Pulmonary artery endothelial cell (primary cell): ENCODE measurements at places on chromosomes 4 and X.

GRCh38 chr4:909821-910220, 22.3 kb downstream of the GAK start:
- no peak for DNase-seq

DNA sequence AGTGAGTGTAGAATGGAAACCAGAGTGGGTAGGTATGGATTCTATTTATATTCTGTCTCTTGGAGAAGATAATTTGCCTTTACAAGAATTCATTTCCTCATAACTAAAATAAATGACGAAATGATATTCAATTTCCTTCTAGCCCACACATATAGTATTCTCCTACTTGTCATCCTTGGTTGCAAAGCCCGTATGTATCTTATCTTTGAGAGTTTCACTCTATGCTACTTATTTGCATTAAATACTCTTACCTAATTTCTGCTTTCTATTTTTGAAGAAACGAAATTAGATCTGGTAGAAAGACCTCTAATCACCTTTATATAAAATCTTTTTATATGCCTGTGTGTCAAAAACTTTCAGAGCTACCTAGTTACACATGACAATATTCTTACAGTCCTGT, 457.7 kb downstream of the NKX6-1 start:
- no peak for DNase-seq

- DNase-seq = no peak
Observed at GRCh38 chrX:111411983-111412382, at the start of gene DCX. TSS of gene DCX (minus strand) at chrX:111412192. CDS start at chrX:111410398, 1,794 bp downstream.

DNA sequence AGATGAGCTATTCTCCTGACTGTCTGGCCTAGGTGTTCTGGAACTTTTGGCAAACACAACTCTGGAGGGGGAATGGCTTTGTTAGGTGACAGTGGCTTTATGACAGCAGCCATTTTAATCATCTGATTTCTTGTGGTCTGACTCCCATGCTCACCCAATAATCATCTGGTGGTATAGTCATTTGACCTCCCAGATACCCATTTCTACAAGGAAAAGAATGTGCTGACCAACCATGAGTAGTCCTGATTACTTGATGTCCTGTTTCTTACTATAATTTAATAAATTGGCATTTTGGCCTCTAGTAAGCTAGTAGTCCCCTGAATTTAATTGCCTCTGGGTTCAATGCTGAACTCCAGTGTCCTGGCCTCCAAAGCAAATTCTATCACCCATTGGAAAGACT, 109.9 kb upstream of the DUSP21 start:
- DNase-seq = no peak

GRCh38 chr4:185144601-185145240, 1.7 kb downstream of the SLC25A4 start:
- DNase-seq = no peak

- no peak for DNase-seq
Observed at GRCh38 chr4:35934320-35934981, 309.9 kb downstream of the ARAP2 start.

DNA sequence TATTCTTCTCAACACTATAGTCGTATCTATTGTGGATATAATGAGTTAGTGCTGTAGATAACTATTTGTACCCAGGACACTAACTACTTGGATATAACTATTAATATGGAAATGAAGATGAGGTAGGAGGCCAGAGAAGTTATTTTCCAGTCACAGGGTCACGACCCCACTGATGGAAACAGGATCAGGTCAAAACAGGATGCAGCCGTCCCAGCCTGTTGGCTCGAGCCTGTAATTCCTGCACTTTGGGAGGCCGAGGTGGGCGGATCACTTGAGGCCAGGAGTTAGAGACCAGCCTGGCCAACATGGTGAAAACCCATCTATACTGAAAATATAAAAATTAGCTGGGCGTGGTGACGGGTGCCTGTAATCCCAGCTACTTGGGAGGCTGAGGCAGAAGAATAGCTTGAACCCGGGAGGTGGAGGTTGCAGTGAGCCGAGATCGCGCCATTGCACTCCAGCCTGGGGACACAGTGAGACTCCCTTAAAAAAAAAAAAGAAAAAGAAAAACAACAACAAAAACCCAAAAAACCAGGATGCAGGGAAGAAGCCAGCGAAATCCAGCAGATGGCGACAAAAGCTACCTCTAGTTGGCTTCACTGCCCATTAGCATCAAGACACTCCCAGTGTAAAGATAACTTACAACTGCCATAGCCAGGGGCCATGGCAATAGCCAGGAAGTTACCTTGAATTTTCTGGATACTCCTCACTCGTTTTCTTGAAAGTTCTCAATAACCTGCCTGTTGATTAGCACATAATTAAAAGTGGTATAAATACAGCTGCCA, 37.9 kb upstream of the NKAP start:
- DNase-seq = no peak

DNA sequence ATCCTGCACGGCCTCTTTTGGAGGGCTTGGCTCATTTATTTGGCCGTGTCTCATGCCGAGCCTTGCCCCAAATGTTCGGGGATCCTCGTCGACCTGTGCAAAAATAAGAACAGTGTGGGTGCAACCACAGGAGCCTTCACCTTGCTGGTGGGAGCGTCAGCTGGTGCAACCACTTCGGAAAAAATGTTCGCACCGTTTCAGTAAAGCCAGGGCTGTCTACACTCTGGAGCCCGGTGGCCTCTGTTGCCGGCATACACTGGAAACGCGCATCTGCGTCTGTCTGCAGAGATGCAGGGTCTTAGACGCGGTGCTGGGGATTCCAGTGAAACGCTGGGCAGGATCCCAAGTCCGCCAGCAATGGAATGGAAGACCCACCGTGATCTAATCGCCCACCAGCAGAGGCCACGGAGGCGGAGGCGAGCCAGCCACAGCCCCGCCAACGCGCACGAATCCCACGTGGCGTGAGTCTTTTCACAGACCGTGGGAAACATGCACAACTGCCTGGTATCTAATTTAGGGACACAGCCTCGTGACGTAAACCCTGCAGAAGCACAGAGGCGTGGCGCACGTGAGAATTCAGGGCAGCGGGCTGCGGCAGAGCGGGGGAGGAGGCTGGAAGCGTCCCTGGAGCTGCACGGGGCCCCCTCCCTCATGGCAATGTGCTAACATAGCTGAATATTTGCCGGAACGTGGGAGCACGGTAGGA, 13.8 kb upstream of the MXD4 start:
- DNase-seq = no peak

- no peak for DNase-seq
Observed at GRCh38 chr4:172578712-172579111, 589.9 kb upstream of the GALNT7 start.

DNA sequence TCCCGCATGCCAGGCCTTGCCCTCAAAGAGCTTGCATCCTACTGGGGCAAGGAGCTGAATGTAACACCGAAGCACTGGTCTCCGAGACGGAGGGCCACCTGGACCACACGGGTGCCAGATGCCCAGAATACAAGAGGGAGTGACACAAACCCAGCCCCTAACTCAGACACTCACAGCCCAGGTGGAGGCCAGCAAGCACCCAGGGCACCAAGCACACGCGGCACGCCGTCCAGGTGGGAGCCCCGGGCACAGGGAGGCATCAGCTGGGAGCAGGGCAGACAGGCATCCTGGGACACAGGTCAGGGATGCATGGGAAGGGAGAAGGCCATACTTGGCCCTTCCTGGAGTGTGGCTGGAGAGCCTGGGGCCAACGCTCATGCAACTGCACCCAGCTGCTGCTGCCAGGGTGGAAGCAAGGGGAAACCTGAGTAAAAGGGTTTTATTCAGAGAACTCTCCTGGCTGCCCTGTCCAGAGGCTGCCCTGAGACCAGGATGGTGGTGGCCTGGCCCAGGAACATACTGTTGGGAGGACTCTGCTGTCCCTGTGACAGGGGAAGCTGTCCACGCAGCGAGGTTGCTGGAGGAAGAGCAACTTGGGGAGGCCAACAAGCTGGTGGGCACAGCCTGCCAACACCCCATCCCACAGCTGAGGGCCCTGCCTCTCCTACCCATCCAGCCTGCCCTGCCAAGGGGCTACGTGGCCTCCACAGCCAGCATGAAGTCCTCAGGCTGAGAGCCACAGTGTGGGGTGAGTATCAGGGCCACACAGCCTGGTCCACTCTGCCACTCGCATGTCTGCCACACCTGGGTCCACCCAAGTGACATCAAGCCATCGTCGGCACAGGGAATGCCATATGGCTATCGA, 22.2 kb upstream of the PPP2R2C start:
- no peak for DNase-seq

- DNase-seq = no peak
Observed at GRCh38 chr4:67456577-67457196, 88.6 kb downstream of the CENPC start.

DNA sequence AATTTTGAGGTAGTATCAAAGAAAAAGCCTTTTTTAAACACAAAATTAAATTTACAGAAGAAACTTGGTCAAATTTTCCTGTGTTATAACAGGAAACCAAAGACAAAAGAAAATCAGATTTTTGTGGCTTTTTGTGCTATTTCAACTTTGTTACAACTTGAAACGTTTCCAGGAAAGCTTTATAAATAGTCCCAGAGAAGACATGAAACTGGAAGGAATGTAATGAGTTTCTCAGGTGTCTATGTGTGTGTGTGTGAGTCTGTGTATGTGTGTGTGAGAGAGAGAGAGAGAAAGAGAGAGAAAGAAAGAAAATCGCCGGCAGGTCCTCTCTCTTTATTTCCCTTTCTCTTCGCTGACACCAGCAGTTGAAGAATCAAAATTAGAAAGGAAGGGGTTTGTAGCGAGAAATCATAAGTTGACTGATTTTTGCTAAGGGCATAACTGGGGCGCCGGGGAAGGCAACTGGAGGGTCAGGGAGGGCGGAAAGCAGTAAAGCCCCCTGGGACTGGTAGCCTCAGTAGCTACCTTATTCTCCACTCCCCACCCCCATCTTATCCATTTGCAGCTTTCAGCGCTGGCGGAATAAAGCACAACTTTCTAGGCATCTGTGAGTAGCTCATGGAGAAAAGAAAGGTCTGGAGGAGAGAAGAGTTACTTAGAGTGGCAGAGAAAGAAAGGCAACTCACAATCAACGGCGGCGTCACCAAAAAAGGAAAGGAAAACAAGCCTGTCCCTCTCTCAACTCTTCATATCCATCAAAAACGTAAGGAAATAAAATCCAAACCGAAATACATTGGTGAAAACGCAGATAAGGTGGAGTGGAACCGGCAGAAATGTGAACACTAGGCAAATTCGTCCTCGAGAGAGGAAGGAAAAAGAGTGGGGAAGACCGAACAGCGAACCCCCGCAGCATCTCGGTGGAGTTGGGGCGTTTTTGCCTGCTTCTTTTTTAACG, 1.3 kb downstream of the TMEM47 start:
- DNase-seq = no peak

DNA sequence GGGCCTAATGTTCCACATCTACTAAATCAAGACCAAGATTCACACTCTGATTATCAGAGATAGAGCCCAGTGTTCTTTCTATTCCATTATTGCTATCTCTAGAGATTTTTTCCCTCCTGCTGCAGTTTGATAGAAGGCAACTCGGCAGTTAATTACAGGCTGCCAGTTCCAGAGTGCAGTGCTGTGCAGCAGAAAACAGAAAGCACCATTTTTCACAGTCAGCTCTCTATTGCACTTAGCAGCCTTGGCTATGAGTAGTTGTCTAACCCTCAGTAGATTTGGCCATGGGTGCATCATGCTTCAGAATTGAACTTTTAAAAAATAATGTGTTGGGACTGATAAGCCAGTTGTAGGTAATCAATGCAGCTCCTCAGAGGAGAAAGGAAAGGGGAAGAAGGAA, 295.3 kb downstream of the MID1IP1 start:
- DNase-seq = no peak

GRCh38 chrX:136528645-136529315, 3.2 kb upstream of the VGLL1 start:
- no peak for DNase-seq

GRCh38 chr4:12723849-12724447, 760.2 kb downstream of the RAB28 start:
- no peak for DNase-seq

GRCh38 chr4:118281611-118282442, 71.0 kb downstream of the PRSS12 start:
- no peak for DNase-seq

DNA sequence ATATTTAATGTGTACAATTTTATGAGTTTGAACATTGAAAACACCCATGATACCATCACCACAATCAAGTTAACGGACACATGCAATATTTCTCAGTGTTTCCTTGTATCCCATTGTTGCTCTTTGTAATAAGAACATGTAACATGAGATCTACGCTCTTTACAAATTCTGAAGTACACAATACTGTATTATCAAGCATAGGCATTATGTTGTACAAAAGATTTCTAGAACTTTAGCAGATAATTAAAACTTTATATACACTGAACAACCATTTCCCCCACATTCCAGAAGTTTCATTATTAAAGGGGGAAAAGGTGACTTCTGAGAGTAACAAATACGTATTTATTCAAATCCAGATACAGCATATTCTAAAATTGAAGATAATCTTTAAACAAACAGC, 114.5 kb downstream of the SLC10A7 start:
- no peak for DNase-seq

DNA sequence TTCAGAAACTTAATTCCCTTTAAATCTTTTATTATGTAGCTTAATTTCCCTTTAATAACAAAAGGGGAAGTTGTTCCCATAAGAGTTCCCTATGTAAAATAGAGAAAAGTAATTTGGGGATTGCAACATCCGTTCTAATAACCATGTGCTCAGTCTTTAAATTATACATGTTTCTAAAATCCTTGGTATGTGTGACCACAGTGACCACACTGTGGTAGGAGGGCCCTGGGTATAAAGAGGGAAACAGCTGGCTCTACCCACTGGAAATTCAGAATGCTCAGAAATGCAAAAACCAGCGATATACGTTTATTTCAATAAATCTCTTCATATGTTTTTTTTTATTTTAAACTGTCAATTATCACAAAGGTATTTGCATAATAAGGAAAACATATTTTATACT, 219.1 kb downstream of the FGF13 start:
- no peak for DNase-seq

DNA sequence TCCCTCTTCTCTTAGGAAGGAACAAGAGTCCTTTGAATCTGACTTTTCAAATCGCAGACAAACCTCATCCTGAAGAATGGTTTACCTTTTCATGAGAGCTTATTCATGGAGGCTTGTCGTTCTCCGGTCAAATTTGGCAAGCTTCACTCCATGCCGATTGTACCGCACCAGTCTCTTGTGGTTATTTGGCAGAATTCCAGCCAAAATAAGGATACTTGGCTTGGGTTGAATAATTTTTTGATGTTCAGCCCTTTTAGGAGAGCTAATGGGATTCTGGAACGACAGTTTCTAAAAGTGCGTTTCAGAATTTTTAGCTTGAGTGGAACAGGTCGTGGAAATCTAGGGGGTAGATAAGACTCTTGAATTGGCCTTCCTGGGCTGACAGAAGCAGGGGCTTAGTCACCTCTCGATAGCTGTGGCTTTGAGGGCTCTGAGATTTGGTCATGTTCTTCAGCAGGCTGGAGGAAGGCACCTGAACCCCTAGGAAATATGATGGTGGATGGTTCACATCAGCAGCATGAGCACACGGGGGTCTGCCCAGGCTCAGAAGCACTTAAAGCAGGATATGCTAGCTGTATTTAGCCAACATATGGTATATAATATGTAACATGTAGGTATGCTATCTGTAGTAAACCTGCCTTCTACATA, 1.5 kb downstream of the KLHL2 start:
- DNase-seq = no peak

GRCh38 chr4:24468071-24468470, 116.3 kb downstream of the DHX15 start:
- DNase-seq = no peak

GRCh38 chrX:7503251-7503650, 339.7 kb upstream of the VCX start:
- no peak for DNase-seq
